ENCODE measurements at places on chromosomes 2 and 18.

GRCh38 chr18:32349728-32350395 lies 120.8 kb downstream of the GAREM1 start:
- peak; percentile 23 for DNase-seq

DNA sequence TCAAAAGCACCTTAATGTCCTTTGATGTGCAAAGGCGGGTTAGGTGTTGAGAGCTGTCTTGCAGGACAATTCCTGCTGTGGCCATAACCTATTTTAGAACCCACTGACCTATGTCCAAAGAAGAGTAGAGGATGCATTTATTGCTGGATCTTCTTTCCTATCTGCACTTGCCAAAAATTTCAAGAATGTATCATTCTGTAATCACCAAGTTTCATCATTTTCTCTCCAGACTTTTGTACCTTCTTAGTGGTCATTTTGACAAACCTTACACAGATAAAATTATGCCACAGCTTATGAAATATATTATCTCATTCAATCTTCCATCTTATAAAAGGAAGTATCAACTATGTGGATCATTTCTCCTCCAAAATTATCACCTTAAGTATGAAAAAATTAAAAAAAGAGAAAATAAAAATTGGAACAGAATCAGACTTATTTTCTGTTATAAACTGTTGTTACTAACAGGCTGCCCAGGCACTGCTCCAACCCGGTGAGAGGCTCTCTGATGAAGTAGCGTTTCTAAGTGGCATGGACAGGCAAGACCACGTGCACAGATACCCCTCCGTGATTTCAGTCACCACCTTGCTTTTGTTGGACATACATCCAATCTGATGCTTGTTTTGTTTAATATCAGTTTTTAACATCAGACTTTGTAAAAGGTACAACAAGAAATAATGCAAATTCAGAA lies 559.9 kb upstream of the ID2 start:
- no peak for DNase-seq

GRCh38 chr2:12259493-12259892 lies 457.2 kb upstream of the TRIB2 start:
- no peak for DNase-seq

- no peak for DNase-seq
Observed at GRCh38 chr2:232236200-232236599, 142.4 kb upstream of the ALPP start.

GRCh38 chr2:23200787-23201114 lies 184.2 kb upstream of the KLHL29 start:
- peak; percentile 12 for DNase-seq

- peak; percentile 8 for DNase-seq
Observed at GRCh38 chr2:122519366-122519765, 763.9 kb downstream of the TSN start.

DNA sequence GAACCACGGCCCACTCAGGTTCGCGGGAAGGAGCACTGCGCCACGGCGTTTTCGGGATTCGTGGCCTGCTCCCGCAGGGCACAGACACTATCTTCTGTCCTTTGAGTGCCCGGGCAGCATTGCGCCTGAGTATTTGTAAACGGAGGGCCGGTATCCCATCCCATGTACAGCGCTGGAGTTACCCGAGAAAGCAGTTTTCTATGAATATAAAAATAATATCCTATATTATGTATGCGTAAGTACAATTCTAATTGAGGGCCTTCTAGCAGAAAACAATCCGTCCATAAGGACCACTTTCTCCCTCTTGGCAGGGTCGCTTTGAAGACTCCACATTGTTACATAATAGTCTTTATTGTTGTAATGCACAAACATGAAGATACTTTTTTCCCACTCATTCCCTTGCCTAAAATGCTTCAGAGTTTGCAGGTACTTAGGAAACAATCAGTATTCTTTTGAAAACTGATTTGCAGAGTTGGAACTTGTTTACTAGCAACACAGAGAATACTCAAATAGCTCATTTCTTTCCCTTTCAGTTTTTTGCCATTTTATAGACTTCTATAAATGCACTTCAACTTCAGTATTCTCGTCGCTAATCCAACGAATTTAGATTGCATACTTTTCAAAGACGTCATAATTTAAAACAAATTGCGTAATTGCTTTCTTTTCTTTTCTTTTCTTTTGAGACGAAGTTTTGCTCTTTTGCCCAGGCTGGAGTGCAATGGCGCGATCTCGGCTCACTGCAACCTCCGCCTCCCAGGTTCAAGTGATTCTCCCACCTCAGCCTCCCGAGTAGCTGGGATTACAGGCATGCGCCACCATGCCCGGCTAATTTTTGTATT lies 1.0 kb upstream of the REV1 start:
- no peak for DNase-seq

DNA sequence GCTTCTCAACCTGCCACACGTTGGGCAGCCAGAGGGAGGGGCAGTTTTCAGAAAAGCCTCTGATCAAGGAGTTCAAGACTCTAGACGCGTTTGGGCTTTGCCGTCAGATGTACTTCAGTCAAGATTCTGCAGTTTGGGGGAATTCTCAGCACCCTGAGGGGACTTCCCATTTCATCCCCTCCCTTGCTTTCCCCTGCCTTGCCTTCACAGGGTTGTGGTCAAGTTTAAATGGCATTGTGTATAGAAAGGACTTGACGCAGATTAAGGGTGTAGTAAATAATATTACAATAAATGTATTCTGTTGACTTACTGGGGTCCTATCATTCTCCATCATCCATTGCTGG lies 198.3 kb upstream of the NABP1 start:
- no peak for DNase-seq

GRCh38 chr2:75465317-75465984 lies 95.3 kb downstream of the EVA1A start:
- DNase-seq: no peak

DNA sequence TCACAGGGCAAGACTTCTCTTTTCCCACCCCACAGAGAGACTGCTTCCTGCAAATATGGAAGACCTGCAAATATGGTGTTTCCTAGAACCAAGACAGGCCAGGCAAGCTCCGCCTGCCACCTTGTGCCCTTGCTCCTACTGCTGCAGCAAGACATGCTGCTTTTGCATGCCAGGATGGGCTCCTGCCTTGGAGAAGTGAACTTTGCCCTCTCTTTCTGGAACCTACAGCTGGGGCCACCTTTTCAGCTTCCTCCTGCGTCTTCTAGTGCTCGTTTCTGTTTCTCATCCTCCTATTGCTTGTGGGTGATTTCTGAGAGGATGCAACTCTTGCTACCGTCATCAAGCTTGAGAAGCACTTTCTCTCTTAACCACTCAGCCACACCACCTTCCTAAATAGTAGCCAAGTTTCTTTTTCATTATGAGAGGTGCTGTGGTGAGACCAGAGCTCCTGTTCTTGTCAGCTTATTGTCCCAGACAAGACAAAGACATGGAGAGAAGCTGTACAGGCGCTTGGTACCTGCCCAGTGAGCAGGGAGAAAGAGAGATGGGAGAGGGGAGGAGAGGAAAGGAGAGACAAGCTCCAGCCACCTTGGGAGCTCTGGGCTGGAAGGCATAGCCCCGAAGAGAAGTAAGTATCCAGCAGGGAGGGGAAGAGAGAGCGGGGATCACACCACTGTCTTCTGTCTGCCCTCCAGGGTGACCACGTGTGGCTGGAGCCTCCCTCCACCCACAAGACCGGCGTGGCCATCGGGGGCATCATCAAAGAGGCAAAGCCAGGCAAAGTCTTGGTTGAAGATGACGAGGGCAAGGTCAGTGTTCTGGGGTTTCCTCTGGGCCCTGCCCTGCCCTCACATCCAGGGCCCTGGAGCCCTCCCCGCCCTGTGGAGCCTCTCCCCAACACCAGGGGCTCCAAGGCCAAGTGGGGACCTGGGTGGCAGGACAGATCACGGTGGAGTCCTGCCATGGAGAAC lies 28.3 kb downstream of the MYO7B start:
- DNase-seq: peak; percentile 59

- no peak for DNase-seq
Observed at GRCh38 chr2:176129813-176130146, 275 bp downstream of the HOXD8 start.

DNA sequence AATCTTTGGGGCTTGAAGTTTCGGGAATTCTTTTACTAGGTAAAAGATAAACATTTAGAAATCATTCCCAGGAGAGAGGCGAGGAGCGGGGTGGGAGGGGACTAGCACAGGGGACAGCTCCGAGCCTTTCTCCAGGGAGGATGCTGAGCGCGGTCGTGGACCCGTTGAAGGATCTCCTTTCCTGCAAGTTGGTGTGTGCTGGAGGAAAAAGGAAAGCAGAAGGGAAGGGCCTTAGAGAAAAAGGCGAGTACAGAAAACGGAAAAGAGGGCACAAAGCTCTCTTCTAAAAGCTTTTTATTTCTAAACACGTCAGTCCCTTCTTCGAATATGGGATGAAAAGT lies 640 bp downstream of the SLC39A6 start:
- peak; percentile 36 for DNase-seq

GRCh38 chr2:145547620-145548019 lies 1027.7 kb upstream of the ZEB2 start:
- DNase-seq: no peak

DNA sequence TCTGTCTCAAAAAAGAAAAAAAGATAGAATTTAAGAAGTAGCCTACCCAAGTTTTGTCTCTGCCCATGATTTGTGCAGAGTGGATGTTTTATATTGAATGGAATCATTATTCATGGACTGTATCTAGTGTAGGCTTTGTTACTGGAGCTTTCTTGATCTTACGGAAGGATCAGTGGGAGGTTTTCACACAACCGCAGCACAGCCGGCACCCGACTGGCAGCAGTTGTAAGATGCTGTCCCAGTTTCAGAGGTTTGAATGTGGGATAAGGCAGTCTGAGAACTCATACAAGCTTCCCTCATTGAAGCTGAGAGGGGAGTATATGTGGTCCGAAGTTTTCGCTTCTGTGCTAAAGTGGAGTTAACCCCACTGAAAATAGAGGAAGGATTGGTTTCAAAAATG lies 19.7 kb upstream of the SAG start:
- DNase-seq: no peak

DNA sequence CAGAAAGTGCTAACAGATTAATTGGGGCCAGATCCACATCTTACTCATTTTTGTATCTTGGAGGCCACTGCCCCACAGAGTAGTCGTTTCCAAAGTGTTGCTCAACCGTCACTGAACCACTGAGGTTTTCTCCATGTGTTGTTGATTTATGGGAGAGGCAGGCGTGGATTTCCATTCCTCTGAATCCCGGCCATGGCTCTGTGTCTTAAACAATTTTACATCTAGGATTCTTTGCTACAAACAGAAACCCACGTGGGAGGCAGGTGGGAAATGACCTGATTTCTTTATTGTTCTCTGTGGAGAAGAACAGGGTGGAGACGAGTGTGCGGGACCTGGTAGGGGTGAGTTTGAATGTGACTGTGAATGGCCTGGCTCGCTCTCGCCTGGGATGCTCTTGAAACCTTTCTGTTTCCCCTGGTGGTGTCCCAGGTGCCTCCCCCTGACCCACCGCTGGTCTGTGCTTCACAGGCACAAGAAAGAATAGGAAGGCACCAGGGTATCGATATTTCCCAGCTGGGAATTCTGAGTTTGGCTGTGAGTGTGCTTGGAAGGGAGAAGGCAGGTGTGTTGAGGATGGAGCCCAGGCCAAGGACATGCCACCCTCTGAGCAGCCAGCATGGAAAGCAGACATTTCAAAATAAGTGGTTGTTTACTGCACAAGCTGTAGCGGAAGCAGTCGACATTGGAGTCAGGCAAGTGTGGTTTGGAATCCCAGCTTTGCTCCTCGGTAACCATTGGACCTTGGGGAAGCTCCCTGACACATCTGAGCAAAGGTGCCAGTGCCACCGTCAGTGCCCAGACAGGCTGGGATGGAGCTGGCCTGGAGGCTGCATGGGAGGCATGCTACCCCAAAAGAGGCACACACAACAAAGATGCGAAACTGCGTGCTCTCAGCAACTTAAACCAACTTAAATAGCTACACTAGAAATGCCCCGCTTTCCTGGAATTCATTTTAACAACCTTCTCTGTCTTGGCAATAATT lies 50.0 kb downstream of the LPIN1 start:
- no peak for DNase-seq

GRCh38 chr2:162524192-162524591 lies 180.3 kb downstream of the GCA start:
- no peak for DNase-seq

- DNase-seq: peak; percentile 49
Observed at GRCh38 chr2:58032016-58032763, 14.4 kb upstream of the VRK2 start.

DNA sequence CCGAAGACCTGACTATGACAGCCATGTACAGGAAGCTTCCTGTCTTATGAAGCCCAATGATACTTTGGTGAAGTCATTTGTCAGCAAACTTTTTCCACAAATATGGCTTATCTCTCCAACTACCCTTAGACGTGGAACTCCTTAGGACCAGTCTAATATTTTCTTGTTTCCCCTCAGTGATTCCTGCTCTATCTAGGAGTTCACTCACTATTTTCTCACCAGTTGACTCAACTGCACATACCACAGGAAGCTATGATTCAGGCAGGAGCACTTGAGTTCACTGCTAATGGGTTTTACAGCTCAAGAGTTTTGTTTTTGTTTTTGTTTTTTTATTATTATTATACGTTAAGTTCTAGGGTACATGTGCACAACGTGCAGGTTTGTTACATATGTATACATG lies 109.3 kb downstream of the ANTXR1 start:
- no peak for DNase-seq

- no peak for DNase-seq
Observed at GRCh38 chr2:219769090-219769910, 141.9 kb downstream of the SLC4A3 start.

- no peak for DNase-seq
Observed at GRCh38 chr2:39069136-39069515, 51.7 kb downstream of the SOS1 start.

DNA sequence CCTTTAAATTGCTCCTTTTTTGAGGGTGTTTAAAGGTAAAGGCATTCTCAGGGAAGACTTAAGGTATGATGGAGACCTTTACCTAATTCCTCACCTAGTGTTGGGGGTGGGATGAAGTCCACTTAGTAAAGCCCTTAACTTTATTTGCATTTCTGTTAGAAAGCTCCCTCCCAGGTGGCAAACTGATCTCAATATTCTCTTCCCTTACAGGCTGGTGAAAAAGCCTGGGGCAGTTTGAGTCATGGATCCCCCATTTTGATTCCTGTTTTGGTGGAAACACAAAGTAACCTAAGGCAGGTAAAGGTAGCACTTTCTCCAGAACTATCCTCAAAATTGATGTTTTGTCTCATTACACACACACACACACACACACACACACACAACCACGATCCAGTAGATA lies 33.8 kb upstream of the HNRNPA3 start:
- DNase-seq: no peak

- DNase-seq: no peak
Observed at GRCh38 chr2:35116151-35116550, 1239.4 kb upstream of the CRIM1 start.

DNA sequence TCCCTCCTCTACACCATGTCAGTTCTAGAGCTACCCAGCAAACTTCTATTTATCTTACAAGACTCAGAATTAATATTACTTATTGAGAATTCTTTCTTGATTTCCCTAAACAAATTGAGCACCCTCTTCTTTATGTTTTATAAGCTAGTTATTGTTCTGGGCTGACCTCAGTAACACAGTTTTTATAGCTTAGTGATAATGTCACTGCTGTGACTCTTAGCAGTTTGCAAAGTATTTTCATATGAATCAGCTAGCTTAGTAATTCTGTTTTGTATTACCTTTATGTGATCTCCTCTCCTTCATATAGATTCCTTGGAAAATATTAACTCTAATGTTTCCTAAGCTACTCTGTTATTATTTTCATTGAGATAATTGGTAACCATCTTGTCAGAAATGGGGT lies 114.9 kb downstream of the PMS1 start:
- DNase-seq: no peak
